Activated CD4-positive, alpha-beta memory T cell treated with anti-CD3 and anti-CD28 coated beads for 36 hours (primary cell): ENCODE measurements at places on chromosomes 12 and 14.

GRCh38 chr12:7129872-7130691 lies at the start of gene CLSTN3:
Gene CLSTN3, plus strand, starts transcription at chr12:7130371. Its CDS starts 278 bp downstream, at chr12:7130649.
- peak; percentile 91 for DNase-seq

DNA sequence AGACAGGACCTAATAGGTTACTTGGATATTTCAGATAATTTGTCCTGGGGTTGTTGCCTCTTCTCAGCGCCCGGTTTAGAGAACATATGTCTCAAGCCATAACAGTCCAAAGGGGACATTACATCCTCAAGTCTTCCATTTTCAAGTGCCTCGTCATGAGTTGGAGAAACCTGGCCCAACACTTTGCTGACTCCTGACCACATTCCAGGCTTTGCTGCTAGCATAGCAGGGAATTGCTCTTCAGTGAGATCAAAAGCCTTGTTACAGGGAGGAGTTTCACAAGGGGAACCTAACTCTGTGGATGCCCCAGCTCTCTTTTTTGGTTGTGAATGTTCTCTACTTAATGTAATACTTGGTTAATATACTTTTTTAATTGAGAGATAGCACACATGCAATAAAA lies 8.2 kb upstream of the MMP19 start:
- DNase-seq: no peak

DNA sequence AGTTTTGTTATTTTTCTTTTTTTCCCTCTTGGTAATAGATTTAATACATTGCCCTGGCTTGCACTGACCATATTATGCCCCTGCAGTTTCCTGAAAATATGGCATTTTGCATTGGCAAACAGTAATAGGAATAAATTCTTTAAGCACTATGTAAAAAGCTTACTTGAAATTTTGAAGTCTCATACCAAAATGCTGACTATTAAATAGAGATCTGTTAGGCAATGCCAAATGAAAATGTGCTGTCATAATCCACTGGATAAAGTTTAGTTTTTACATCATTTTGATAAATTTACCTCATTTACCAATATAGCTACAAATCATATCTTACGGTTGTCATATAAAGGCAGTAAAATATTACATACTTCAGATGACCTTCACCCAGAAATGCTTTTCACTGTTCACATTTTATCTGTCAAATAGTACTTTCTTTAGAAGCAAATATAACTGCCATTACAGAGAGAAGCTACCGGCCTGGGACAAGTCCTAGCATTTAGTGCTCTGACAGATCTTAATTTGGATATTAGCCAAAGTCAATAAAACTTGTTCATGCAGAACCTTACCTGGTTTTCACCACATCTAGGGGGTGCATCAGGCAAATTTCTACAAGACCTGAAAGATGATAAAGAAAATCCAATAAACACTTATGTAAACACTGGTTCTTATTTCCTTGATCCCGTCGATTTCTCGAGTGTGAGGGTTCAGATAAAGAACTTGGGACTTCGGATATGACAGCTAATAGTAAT lies 212.9 kb downstream of the PAX9 start:
- DNase-seq: no peak

GRCh38 chr14:100307766-100308426 lies 1.7 kb upstream of the SLC25A29 start:
- no peak for DNase-seq

GRCh38 chr12:58521796-58522195 lies 398.5 kb downstream of the LRIG3 start:
- DNase-seq: no peak

GRCh38 chr14:65940056-65940735 lies 527.7 kb downstream of the FUT8 start:
- peak; percentile 48 for DNase-seq
